ENCODE measurements at places on chromosomes 2 and 18. TPM values are rescaled to one million over a fixed set of nuclear protein-coding genes. Genes with fewer than 3 reads are reported as not detected.

Gene SERPINB2
- 0.11 TPM for total RNA-seq

Gene NT5C1B
- not detected for total RNA-seq

Gene IL18R1
- total RNA-seq = 1.2 TPM

Gene ALK
- not detected for total RNA-seq

Gene SLC5A7
- total RNA-seq = not detected

Gene IL36B
- total RNA-seq = not detected

Gene RIF1
- total RNA-seq = 17.7 TPM

Gene FIGN
- total RNA-seq = 3.0 TPM

Gene FAM210A
- total RNA-seq = 21.9 TPM

Gene FAM237A
- total RNA-seq = not detected

Gene GPR45
- total RNA-seq = not detected

Gene ADRA2B
- total RNA-seq = 0.14 TPM

Gene TMEM247
- total RNA-seq = not detected

Gene LRP2
- not detected for total RNA-seq

Gene MEP1B
- 0.05 TPM for total RNA-seq

Gene MOCOS
- 2.7 TPM for total RNA-seq

Gene TMEM198
- total RNA-seq = 0.80 TPM

Gene CDH20
- not detected for total RNA-seq

Gene SKOR2
- not detected for total RNA-seq

Gene SCYGR4
- not detected for total RNA-seq

Gene PSD4
- 14.8 TPM for total RNA-seq

Gene SP100
- 26.0 TPM for total RNA-seq

Measured in A549 treated with dexamethasone at 1 μM for 4 hours (cell line).